AG08395 (cell line): ENCODE measurements at places on chromosomes 6 and 20.

DNA sequence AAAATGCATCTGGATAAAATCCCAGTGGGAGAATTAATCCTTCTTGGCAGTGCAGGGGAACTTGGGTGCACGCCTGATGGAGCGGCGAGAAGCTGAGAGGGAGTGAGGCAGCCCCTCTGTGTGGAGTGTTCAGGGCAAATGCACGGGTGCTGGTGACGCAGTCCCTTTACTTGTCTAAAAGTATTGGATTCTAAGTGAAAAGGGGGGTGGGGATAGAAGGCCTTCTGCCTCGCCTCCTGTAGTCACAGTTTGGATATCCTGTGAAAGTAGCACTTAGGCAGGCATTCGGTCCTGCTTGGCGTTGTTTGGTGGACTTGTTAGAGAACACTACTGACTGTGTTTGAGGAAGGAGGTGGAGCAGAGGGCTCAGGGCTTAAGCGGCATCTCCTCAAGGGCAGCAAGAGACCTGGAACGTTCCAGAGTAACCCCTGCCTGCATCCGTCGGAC is 39.3 kb downstream of the PHACTR3 start:
- DNase-seq, result no peak

- DNase-seq, result no peak
These were observed 15.3 kb downstream of the TRPC4AP start for GRCh38 chr20:35077341-35077740.

GRCh38 chr20:47529840-47530239 is 28.2 kb downstream of the NCOA3 start:
- peak; percentile 63 for DNase-seq

GRCh38 chr6:4961322-4962168 is 42.3 kb downstream of the RPP40 start:
- DNase-seq, result no peak

DNA sequence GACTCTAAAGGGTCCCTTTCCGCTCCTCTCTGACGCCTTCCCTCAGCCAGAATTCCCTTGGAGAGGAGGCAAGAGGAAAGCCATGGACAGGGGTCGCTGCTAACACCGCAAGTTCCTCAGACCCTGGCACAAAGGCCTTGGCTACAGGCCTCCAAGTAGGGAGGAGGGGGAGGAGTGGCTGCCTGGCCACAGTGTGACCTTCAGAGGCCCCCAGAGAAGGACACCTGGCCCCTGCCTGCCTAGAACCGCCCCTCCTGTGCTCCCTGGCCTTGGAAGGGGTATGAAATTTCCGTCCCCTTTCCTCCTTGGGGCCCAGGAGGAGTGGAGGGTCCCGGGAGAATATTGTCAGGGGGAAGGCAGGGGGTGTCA is 2.7 kb downstream of the VEGFA start:
- DNase-seq, result no peak

- no peak for DNase-seq
These were observed 16.9 kb upstream of the MLIP start for GRCh38 chr6:54094293-54094692.

- peak; percentile 38 for DNase-seq
These were observed 65.2 kb downstream of the STX11 start for GRCh38 chr6:144215402-144215931.

- no peak for DNase-seq
These were observed 55.0 kb upstream of the PHACTR1 start for GRCh38 chr6:12661432-12662089.

DNA sequence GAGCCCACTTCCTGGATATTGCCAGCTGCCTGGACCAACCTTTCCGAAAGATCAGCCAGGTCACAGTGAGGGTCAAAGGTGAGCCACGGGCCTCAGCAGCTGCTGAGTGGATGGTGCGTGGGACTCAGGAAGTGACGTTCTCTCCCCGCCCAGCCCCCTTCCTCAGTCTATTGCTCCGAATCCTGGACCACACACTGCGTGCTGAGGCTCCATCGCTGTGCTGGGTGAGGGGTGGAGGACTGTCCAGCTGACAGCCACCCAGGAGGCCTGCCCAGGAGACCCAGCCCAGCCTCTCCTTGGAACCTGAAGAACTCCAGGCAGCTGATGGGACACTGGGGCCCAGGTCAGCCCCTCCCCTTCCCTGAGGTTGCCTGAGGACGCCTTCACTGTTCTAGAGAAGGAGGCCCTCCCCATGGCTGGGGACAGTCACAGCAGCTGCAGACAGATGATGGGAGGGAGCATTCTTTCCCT is 94.4 kb upstream of the CD93 start:
- DNase-seq, result no peak

- DNase-seq, result no peak
These were observed 60.6 kb downstream of the TRAM2 start for GRCh38 chr6:52516269-52516668.

- no peak for DNase-seq
These were observed 42.1 kb downstream of the NUDT3 start for GRCh38 chr6:34350137-34350933.

- no peak for DNase-seq
These were observed 451.7 kb downstream of the GRIK2 start for GRCh38 chr6:101845172-101845571.

GRCh38 chr6:35984701-35985100 is 39.7 kb downstream of the SLC26A8 start:
- DNase-seq, result no peak

GRCh38 chr20:49647550-49647949 is 66.1 kb downstream of the B4GALT5 start:
- DNase-seq, result no peak

GRCh38 chr6:22575190-22575589 is 5.8 kb downstream of the HDGFL1 start:
- peak; percentile 5 for DNase-seq

DNA sequence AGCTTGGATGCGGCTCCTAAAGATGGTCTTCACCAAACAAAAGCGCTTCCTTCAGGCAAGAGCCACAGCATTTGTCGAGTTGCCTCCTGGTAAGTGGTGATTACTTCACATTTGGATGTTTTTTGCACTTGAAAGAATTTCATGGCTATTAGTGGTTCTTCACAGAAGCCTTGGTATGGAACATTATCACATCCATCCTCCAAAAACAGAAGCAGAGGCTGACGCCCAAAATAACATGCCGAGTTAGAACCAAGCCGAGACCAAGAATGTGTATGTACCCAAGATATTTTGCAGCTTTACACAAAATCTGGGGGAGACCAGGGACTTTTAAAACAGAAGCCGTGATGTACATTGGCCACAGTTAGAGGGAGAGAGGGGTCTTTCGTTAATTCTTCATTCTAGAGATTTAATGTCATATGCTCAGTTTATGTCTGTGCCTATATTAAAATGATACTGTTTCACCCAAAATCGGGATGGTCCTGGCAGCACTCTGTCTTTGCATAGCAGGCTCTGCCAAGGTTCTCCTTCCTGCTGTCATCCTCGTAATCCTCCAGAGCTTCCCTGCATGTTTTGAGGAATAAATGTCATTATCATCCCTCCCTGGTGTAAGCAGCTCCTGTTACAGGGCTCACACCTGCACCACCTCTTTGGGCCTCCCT is 109.3 kb downstream of the TMEM242 start:
- no peak for DNase-seq

GRCh38 chr20:35344354-35344837 is 52.2 kb upstream of the FAM83C start:
- DNase-seq, result peak; percentile 49

- peak; percentile 76 for DNase-seq
These were observed 15.7 kb upstream of the HLA-A start for GRCh38 chr6:29926413-29927274.

DNA sequence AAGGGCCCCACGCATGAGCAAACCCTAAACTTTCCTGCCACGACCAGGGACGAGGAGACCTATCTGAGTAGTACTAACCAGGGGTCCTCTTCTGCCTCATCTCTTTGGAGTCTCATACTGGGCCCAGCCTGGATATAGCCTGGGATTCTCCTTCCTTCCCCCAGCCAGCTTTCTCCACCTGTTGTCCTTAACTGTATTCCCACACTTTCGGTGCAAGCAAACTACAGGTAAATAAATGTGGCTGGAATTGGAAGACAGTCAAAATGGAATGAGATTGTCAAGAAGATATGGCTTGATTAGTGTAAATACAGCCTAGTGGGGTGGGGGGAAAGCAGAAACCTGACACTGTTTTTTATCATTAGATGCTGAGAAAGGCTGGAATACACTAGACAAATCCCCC is 23.5 kb upstream of the LY86 start:
- DNase-seq, result no peak

GRCh38 chr6:111258615-111259088 is 171.3 kb downstream of the SLC16A10 start:
- DNase-seq, result peak; percentile 42

DNA sequence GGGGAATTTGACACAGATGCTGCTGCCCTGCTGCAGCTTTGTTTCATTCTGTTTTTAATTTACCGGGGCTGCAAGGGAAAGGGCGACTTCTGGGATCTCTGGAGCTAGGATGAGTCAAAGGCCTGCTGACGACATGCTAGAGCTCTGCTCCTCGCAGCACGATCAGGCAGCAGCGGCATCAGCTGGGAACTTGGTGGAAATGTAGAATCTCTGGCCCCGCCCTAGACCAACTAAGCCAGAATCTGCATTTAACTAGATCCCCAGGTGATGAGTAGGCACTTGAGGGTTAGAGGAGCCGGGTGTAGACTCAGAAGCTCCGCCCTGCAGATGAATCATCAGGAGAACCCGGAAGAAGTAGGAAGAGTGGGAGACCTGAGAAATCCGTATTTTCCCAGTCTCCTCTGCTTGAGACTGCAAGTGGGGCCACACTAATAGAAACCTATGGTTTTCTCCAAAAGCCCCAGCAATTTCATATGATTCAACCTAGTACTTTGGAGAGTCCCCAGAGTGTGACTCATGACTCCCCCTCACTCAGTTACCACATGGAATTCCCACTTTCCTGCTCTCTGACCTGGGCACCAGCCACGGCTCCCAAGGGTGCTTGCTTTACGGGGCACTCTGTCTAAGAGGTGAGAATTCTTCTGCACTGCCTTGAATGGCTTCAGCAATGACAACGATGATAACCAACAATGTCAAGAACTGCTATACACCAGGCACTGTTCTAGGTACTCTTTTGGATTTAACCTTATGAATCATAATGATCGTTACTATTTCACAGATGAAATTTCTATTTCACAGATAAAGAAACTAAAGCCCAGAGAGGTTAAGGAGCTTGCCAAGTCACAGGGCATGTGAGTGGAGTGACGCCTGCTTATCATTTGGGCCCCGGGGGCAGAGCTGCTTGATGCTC is 18.1 kb downstream of the TUBB2B start:
- peak; percentile 89 for DNase-seq

DNA sequence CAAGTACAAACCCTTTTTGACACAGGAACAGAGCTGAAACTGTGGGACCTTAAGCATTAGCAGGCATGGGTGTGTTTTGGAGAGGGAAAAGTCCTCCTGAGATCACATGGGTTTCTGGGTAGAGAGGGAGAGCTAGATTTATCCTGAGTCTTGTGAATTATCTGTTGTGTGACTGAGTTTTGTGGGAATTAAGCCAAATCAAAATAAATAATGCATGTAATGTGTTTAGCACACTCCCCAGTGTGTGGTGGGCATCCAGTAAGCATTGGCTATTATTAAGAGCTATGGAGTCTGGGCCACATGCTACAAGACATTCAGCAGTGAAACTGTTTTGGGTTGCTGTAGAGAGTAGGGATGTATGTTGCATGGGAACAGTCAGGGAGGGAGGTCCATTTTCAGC is 75.3 kb upstream of the JAG1 start:
- no peak for DNase-seq

- no peak for DNase-seq
These were observed 77.4 kb upstream of the TMEM170B start for GRCh38 chr6:11460001-11460668.

DNA sequence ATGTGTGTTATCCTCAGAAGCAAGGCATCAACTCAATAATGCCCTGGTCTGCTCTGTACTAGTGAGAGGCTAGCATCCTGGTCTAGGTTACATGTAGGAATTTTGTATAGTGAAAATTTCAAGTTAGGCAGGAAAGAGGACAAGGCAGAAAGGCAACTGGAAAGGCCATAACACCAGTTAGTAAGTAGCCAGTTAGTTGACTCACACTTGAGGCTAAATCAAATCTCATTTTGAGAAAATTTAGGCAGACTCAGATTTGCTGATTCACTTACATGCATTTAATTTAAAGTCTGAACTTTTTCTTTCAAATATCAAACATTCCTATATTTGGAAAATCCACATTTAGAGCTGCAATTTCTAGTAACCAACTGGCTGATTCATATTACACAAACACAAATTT is 184.5 kb upstream of the TCF21 start:
- peak; percentile 22 for DNase-seq

GRCh38 chr6:169592558-169592957 is 109.3 kb downstream of the WDR27 start:
- DNase-seq, result peak; percentile 22

GRCh38 chr6:153092082-153093013 is 38.7 kb downstream of the RGS17 start:
- DNase-seq, result peak; percentile 34

DNA sequence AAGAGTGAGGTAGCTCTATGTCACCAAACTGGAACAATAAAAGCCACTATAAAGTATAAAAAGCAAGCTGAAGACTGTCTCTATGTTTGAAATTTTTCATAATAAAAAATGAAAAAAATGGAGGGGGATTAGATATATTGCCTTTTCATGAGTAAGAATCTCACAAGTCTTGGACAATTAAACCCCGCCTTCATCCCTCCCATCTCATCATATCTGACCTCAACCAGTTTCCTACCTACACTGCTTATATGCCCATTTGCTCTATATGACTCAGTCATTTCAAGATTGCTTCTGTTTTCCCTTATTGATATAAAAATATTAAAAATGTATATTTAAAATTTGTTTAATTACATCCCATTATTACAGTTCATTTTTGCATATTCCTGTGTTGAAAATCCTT is 2.9 kb upstream of the TRIM39 start:
- no peak for DNase-seq

DNA sequence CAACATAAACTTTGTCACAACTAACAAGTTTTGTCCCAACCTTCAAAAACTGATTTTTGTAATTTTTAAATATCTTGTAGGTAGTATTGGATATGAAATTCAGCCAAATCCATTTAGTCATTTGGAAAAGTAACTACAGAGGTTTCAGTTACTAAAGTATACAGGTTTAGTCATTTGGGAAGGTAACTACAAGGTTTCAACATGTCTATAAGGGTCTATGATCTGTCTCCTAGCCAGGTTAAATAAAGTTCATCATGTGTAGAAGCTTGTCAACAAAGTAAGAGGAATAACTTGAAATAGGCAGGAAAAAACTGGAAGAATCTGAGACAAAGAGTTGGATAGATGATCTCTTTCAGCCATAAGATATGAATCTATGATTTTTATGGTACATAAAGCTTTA is 229.8 kb downstream of the COL12A1 start:
- no peak for DNase-seq

GRCh38 chr6:162864911-162865310 is 137.1 kb downstream of the PACRG start:
- no peak for DNase-seq

- no peak for DNase-seq
These were observed 38.6 kb upstream of the MARCKS start for GRCh38 chr6:113818578-113818977.
